Stimulated activated CD8-positive, alpha-beta memory T cell treated with anti-CD3 and anti-CD28 coated beads, Interleukin-12 subunit alpha, Interleukin-12 subunit beta, amount 100 ng/mL, for 1 hour (primary cell): ENCODE measurements at places on chromosomes 16 and 17.

GRCh38 chr16:22734368-22734767, 79.6 kb upstream of the HS3ST2 start:
- no peak for DNase-seq

DNA sequence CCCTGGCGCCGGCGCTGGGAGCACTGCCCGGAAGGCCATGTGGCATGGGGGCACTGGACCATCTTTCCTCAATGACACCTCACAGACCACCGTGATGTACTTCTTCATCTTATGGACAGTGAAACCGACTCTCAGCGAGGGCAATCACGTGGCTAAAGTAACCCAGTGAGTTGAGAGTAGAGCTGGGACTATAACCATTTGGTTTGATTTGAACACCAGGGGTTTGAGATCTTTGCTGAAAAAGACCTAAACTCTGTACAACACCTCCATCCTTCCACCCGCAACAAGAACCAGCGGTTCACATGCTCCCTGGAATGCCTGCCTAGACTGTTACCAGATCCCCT, 3.3 kb downstream of the ITGA2B start:
- no peak for DNase-seq

DNA sequence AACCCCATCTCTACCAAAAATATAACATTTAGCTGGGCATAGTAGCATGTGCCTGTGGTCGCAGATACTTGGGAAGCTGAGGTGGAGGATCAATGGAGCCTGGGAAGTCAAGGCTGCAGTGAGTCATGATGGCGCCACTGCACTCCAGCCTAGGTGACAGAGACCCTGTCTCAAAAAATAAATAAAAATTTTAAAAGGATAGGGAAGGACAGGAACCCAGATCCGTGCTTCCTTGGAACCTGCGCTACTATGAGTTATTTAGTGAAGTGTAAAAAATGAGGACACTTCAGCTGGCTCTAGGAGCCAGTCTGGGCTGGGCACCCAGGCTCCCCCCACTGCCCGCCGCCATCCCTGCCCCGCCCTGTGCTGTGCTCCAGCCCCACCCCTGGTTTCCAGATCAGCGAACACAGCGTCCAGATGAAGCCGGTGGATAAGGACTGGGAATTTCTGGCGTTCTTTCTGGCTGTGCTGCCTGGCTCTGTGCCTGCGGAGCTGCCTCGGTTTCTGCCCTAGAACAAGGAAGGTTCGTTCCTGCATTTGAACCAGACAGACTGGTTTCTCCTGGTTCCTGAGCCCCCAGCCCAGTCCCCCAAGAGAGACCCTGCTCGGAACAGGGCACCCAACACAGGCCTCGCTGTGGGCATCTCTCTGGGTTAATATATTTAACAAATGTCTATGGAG, 18.5 kb downstream of the PLLP start:
- DNase-seq: no peak

- DNase-seq: no peak
These were observed 1.2 kb upstream of the ATP2A1 start for GRCh38 chr16:28876973-28877654.

GRCh38 chr16:67509016-67509415, 19.6 kb upstream of the RIPOR1 start:
- DNase-seq: no peak

GRCh38 chr16:26643519-26643918, 423.2 kb upstream of the C16orf82 start:
- no peak for DNase-seq

DNA sequence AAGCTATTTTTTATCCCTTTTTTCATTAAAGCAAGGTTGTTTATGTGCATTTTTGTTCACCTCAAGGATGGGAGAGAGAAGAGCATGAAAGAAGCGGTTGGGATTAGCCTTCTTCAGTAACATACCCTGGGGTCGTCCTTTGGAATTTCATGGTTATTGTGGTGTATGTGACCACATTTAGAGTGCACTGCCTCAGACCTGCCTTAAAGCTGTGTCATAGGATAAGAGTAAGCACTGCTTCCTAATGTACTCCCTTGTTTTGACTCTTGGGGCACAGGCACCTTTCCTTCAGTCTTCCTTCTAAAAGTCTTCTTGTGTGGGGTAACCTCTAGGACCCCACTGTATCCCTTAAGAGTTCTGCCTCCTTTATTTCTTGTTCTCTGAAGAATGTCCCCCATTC, 28.9 kb downstream of the TNRC6A start:
- DNase-seq: no peak

DNA sequence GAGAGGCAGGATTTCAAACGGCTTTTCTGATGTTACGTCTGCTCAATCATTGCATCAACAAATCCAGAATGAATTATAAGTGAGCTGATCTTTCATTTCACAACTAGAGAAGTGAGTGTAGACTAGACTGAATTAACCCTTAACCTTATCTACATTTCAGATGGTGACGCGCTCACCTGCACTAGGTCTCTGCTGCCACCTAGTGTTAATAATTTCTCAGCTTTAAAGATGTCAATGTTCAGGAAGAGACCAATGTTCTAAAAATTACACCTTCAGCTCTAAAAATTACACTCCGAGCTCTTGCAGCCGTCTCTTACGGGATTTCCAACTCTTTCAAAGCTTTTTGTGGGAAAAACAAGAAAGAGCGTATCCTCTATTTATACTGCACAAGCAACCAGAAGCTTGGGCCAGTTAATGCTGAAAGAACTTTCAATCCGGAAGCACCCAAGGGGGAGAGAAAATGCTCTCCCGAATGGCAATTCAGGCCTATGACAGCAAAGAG, 88.2 kb upstream of the FA2H start:
- DNase-seq: no peak

DNA sequence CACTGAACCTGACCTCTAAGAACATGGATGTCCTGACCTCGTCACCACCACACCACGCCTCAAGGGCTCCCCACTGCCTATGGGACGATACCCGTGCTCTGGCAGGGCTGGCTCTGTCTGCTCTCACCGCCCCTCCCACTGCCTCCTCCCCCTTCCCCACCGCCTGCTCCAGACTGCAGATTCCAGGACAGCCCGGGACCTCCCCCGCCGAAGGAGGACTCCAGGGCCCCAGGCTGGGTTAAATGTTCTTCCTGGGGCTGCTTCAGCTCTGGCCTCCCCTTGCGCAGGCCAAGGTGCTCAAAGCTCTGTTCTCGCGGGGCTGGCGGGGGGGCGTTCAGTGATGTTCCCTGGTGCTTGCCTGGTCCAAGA, 3.1 kb downstream of the NPW start:
- no peak for DNase-seq

DNA sequence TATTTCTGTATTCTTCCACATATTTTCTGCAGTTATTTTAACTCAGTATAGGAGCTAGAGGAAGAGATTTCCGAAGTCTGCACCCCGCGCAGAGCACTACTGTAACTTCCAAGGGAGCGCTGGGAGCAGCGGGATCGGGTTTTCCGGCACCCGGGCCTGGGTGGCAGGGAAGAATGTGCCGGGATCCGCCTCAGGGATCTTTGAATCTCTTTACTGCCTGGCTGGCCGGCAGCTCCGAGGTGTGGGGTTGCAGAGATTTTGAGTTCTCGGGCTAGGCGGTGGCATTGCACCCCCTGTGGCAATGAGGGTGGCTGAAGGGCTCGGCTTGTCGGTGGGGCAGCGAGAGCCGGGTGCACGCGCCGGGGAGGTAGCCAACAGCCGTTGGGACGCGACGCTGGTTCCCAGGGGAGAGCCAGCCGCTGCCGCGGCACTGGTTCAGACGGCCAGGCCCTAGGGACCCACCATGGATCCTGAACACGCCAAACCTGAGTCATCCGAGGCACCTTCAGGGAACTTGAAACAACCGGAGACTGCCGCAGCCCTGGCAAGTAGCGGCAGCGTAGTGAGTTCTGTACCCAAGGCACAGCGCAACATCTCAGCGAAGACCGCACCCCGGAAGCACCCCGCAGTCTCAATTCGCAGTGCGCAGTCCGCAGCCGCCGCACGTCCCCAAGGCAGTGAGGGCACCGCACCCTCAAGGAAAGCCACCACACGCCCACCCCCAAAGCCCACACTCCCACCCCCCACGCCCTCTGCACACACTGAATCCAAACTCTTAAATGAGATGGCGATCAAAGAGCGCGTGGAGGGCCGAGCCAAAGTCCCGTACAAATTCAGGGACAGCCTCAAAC, at the start of gene CMTM1:
Gene CMTM1 (plus strand): TSS at position 389 of the 851 bp plus-strand sequence. CDS start 75 bp downstream, at position 464.
- no peak for DNase-seq

GRCh38 chr17:43431714-43432523, 33.1 kb downstream of the ARL4D start:
- DNase-seq: no peak

DNA sequence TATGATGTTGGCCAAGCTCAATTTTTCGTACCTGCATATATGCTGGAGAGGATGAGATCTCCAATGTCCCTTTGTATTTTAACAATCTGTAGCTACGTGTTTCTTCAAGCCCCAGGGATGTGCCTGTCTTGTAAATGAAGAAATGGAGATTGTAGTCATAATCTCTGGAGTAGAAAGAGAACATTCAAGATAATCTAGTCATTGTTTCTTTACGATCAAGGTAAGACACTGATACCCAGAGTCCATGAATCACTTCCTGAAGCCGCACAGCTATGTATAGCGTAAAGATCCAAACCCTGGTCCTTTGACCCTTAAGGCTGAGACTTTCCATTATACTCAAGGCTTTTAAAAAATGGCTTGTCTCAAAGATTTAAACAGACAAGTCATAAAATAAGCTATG, 205.5 kb downstream of the HS3ST3B1 start:
- no peak for DNase-seq

- DNase-seq: no peak
These were observed 90.0 kb downstream of the SDR42E1 start for GRCh38 chr16:81921085-81921814.

DNA sequence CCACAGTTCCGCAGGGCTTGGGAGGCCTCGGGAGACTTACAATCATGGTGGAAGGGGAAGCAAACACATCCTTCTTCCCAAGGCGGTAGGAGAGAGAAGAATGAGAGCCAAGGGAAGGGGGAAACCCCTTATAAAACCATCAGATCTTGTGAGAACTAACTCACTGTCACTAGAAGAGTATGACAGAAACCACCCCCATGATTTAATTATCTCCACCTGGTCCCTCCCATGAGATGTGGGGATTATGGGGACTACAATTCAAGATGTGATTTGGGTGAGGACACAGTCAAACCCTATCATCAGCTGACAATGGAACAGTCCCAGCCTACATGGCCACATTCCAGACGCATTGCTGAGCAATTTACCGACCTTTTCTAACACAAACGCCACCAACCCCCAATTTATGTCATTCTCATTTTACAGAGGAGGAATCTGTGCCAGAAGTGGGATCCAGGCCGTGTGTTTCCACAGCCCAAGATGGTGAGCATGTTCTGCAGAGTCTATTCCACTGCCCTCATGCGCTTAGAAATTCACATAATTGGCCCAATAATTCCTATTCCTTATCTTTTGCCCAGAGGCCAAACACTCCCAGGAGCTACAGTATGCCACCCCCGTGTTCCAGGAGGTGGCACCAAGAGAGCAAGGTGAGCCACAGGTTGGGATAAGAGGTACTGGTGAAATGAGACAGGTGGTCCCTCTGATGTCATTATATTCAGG, 17.3 kb downstream of the MILR1 start:
- DNase-seq: no peak

DNA sequence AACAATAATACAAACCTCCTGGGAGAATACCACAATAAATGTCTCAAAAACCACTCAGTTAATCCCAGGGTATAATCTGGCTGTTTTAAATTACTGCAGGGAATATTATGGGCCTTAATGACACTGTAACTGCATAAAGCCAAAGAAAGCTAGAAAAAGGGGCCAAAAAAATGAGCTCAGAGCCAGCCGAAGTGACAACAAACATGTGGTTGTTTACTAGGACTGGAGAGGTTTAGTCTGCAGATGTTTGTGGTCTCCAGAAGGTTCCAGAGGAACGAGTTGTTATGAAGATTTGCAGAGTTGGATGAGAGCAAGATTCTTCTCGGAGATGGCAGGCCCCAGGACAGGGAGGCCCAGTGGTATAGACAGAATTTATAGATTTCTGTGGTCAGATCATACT, 97.1 kb upstream of the AKTIP start:
- DNase-seq: no peak

DNA sequence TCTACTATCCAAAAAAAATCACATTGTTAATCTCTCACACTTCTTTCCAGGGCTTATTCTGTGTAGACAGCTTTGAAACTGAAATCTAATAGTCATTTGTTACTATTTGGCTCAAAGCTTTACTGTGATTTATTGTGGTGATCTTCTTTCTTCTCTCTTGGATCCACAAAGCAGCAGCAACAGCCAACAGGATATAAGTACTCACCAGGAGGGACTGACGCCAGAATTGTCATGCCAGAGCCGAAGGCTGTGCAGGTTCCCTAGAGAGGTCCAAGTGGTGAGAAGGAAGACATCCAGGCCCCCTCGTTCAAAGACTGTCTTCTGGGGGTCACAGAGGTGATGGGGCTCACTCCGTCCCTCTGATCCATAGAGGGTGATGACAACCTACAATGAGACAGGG, 33.3 kb downstream of the PKD1L3 start:
- DNase-seq: no peak

DNA sequence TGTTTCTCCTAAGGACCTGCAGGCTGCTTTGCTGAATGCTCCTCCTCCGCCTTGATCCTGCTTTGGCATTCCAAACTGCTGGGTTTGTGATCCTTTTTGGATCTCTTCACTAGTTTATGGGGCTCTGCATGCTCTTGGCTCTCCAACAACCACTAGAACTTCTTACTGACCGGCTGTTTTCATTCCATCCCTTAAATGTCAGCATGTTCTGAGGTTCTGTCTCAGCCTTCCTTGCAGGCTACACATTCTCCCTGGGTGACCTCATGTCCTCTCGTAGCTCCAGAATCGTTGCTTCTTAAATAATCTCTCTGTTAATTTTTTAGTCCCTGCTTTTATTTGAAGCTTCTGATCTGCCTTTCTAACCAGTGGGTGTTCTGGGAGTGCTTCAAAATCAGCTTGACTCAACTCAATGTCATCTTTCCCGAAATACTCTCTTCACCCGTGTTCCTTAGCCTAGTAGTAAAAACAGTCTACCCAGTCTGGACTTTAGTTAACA, 119.0 kb upstream of the HS3ST2 start:
- DNase-seq: no peak

DNA sequence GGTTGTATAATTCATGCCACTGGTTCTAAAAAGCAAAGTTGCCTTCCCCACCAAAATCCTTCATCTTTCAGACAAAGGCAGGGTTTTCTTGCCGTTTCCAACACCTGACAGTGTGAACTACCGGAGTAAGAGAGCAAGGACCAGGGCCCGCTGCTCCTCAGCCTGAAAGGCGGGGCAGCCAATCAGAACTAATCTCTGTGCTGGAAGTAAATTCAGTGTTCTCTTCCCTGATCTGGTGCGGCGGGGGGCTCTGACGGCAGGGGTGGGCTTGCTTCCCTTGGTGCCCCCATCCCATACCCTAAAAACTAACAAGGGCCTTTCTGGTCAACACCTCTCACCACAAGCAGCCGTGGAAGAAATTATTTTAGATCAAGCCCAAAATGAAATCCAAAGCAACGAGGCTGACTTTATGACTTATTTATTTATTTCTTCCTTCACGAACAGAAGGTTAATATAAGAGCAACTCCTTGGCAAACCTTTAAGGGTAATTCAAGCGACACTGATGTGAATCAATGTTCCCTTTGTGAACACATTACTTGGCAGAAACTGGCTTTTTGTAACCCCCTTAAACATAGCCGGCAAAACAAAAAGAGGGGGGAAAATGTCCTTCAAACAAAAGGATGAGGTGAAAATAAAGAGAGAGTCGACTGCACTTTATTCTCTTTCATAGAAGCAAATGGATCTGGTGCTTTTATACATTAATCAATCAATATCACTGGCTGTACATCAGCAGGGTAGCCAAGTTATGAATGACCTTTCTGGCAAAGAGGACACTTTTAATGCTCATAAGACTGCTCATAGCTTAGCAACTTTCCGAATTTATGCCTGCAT, 189.9 kb downstream of the ZFHX3 start:
- no peak for DNase-seq
